ENCODE measurements at places on chromosomes 6 and 20. TPM values are rescaled to one million over a fixed set of nuclear protein-coding genes. Genes with fewer than 3 reads are reported as not detected.

The NOX3 gene
- not detected for total RNA-seq

The TNF gene
- total RNA-seq: not detected

The TBX18 gene
- total RNA-seq: 9.4 TPM

The CDH4 gene
- 0.23 TPM for total RNA-seq

The MAS1 gene
- not detected for total RNA-seq

The PEX3 gene
- 16.3 TPM for total RNA-seq

The CD40 gene
- 69.4 TPM for total RNA-seq

The FBXO5 gene
- total RNA-seq: 9.4 TPM

The TNFRSF21 gene
- total RNA-seq: 32.5 TPM

The WFDC5 gene
- total RNA-seq: not detected

The POU5F1 gene
- 88.7 TPM for total RNA-seq

The CST4 gene
- not detected for total RNA-seq

The STMND1 gene
- not detected for total RNA-seq

The C6orf89 gene
- 43.2 TPM for total RNA-seq

The MATN4 gene
- not detected for total RNA-seq

The TSPO2 gene
- not detected for total RNA-seq

The PPP2R5D gene
- total RNA-seq: 58.0 TPM

The PPP1R3G gene
- total RNA-seq: 0.05 TPM

The CFAP206 gene
- 0.54 TPM for total RNA-seq

The HLA-DQA2 gene
- not detected for total RNA-seq
